ENCODE measurements at places on chromosomes 7 and 10. TPM values are rescaled to one million over a fixed set of nuclear protein-coding genes. Genes with fewer than 3 reads are reported as not detected.

DNA sequence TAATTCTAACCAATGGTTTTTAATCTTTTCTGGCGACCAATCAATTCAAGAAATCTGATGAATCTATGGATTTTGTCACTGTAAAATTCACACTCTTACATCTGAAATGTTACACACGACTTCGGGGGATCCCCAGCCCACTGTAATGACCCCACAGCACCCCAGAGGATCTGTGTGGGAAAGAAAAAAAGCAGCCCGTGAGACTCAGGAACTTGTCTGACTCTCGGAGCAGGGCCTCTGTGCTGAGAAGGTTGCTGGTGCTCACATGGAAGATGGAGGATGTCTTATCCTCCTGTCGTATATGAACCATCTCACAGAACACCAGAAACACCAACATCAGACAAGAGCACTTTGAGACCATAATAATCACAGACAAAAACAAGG is 228.4 kb upstream of the INHBA start:
- no peaks in the 10 kb centered on the region for H3K27me3 ChIP-seq
- H3K27ac ChIP-seq, result no peak overlapping the region
- DNase-seq, result no peak

DNA sequence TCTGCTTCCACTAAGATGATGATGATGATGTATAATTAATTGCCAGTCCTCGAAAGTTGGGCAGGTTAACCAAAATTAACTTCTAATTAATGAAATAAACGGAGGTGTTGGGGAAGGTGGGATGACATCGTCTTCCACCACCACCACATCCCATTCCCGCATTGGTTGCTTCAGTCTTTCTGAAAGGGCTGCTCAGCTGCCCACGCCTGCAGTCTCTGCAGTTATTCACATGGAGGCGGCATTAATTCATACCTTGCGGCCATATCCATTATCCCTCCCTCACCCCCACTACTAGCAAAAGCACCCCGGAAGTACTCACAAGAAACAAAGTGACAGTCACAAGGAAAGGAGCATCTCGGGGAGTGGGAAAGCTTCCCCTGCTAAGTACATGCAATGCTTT is 387.9 kb downstream of the DPP6 start:
- no peaks in the 10 kb centered on the region for H3K36me3 ChIP-seq
- H3K4me3 ChIP-seq, result no peak overlapping the region

DNA sequence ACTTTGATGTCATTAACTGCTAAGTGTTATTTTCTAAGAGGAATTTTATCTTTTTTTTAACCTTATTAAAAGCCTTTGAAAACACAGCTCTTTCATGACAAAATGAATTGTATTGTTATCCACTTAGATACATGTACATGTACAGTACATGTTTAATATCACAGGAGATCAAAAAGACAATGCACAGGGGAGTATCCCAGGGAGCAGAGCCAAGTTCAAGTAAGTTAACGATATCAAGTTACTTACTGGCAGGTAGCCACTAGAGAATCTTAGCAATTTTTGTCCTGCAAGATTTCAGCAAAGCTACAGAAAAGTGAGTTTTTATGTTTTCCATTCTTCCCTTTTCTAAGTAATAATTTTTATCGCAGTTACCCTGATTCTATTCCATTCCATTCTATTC is 33.9 kb upstream of the ARL4A start:
- no peak overlapping the region for H3K4me3 ChIP-seq
- H3K36me3 ChIP-seq, result no peaks in the 10 kb centered on the region
- H3K27me3 ChIP-seq, result no peaks in the 10 kb centered on the region
- H3K4me1 ChIP-seq, result no peaks in the 10 kb centered on the region
- no peak for DNase-seq

GRCh38 chr10:74542077-74542476 is 284.3 kb upstream of the KAT6B start:
- H3K36me3 ChIP-seq, result no peaks in the 10 kb centered on the region
- H3K27ac ChIP-seq, result no peak overlapping the region
- no peaks in the 10 kb centered on the region for H3K27me3 ChIP-seq
- no peak overlapping the region for H3K4me3 ChIP-seq
- DNase-seq, result no peak
- no peaks in the 10 kb centered on the region for H3K4me1 ChIP-seq

- peaks cover 51% of the 10 kb centered on the region for H3K4me1 ChIP-seq
- H3K27ac ChIP-seq, result peak overlapping the region; percentile 73
- H3K4me3 ChIP-seq, result no peak overlapping the region
These were observed 29.2 kb upstream of the GALNTL5 start for GRCh38 chr7:151927011-151927410.

GRCh38 chr10:92729886-92730285 is 40.1 kb downstream of the HHEX start:
- no peaks in the 10 kb centered on the region for H3K36me3 ChIP-seq
- no peaks in the 10 kb centered on the region for H3K4me1 ChIP-seq
- peak; percentile 3 for DNase-seq
- no peak overlapping the region for H3K4me3 ChIP-seq

GRCh38 chr7:41881331-41882130 is 178.6 kb upstream of the INHBA start:
- no peak overlapping the region for H3K4me3 ChIP-seq
- H3K27ac ChIP-seq, result peak overlapping the region; percentile 27
- H3K4me1 ChIP-seq, result no peaks in the 10 kb centered on the region
- H3K36me3 ChIP-seq, result no peaks in the 10 kb centered on the region

DNA sequence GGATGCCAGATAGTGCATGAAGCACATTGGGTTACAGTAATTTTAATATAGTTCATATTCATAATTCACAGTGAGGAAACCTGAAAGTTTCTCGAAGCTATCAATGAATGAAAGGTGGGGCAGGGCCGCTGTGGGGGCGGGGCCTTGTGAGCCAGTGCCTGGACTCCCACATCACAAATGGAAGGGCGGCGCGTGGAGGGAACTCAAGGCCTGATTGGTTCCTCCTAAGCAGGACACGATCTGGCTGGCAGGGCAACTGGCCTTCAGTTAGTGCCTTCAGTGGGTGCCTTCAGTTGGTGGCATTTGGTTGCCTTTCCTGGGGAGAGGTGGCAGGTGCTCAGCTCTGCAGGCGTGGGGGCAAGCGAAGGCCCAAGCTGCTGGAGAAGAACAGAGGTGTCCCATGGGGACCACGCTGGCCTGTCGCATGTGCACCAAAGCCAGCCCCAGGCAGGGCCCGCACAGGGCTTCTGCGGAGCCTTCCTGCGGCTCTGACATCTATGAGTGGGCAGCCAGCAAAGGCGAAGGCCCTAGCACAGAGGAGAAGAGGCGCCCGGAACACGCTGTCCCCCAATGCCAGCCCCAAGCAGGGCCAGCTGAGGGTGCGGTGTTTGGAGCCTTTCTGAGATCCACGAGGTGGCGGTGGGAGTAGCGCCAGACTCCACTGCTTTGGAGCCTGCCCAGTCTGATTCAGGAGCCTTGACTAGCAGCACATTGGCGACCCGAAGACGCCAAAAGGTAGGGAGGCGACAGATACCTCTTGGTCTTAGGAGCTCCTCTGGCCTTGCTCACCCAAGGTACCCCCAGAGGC is 118.0 kb upstream of the PDSS1 start:
- DNase-seq, result no peak
- no peaks in the 10 kb centered on the region for H3K4me1 ChIP-seq
- H3K27ac ChIP-seq, result no peak overlapping the region
- no peaks in the 10 kb centered on the region for H3K36me3 ChIP-seq

GRCh38 chr7:137360087-137360679 is 16.6 kb upstream of the PTN start:
- DNase-seq, result no peak
- no peaks in the 10 kb centered on the region for H3K27me3 ChIP-seq
- H3K4me1 ChIP-seq, result no peaks in the 10 kb centered on the region
- H3K27ac ChIP-seq, result no peak overlapping the region
- no peaks in the 10 kb centered on the region for H3K36me3 ChIP-seq
- H3K4me3 ChIP-seq, result no peak overlapping the region

GRCh38 chr7:134686786-134687185 is 40.1 kb downstream of the BPGM start:
- DNase-seq, result no peak
- H3K4me3 ChIP-seq, result no peak overlapping the region
- no peaks in the 10 kb centered on the region for H3K4me1 ChIP-seq
- no peaks in the 10 kb centered on the region for H3K36me3 ChIP-seq
- no peak overlapping the region for H3K27ac ChIP-seq
- no peaks in the 10 kb centered on the region for H3K27me3 ChIP-seq

- no peaks in the 10 kb centered on the region for H3K36me3 ChIP-seq
- H3K4me1 ChIP-seq, result no peaks in the 10 kb centered on the region
- H3K27me3 ChIP-seq, result no peaks in the 10 kb centered on the region
- H3K27ac ChIP-seq, result no peak overlapping the region
- H3K4me3 ChIP-seq, result no peak overlapping the region
These were observed 106.0 kb downstream of the CUBN start for GRCh38 chr10:17023386-17024298.

DNA sequence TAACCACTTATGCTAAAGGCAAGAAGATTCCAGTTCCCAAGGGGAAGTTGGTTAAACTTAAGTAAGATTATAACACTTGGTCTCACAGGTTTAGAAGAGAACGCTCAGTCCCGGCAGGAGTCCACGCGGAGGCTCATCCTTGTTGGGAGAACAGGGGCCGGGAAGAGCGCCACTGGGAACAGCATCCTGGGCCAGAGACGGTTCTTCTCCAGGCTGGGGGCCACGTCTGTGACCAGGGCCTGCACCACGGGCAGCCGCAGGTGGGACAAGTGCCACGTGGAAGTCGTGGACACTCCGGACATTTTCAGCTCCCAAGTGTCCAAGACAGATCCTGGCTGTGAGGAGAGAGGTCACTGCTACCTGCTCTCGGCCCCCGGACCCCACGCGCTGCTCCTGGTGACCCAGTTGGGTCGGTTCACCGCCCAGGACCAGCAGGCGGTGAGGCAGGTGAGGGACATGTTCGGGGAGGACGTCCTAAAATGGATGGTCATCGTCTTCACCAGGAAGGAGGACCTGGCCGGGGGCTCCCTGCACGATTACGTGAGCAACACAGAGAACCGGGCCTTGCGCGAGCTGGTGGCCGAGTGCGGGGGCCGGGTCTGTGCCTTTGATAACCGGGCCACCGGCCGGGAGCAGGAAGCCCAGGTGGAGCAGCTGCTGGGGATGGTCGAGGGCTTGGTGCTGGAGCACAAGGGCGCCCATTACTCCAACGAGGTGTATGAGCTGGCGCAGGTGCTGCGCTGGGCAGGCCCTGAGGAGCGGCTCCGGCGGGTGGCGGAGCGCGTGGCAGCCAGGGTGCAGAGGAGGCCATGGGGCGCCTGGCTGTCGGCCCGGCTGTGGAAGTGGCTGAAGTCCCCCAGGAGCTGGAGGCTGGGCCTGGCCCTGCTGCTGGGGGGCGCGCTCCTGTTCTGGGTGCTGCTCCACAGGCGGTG is 3.8 kb downstream of the GIMAP1 start:
- H3K27me3 ChIP-seq, result no peaks in the 10 kb centered on the region
- H3K4me3 ChIP-seq, result no peak overlapping the region
- no peaks in the 10 kb centered on the region for H3K36me3 ChIP-seq

DNA sequence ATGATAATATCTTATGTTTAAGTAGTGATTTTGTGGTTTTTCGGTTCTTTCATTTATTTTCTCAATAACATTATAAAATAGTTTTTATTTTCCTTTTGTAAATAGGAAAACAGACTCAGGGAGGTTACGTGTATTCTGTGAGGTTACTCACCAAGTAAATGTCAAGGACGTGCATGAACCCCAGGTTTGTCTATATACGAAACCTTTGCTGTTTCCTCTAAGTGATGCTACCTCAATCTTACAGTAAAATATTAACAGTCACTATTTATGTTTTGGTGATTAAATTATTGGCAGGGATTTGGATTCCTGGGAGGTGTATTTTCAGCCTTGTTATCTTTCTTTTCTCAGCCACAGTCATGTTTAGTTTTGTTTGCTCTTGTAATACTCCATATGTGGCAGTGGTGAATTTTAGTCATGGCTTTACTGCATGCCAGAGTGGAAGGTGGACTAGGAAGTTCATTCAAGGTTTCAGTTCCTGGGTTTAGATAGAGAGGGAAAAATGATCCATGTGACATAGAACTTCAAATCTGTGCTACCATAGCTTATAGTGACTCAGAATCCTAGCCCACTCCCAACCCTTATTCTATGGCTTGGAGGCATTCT is 139.9 kb downstream of the ARL4A start:
- H3K36me3 ChIP-seq, result no peaks in the 10 kb centered on the region
- DNase-seq, result no peak
- H3K4me1 ChIP-seq, result no peaks in the 10 kb centered on the region
- H3K27ac ChIP-seq, result no peak overlapping the region

DNA sequence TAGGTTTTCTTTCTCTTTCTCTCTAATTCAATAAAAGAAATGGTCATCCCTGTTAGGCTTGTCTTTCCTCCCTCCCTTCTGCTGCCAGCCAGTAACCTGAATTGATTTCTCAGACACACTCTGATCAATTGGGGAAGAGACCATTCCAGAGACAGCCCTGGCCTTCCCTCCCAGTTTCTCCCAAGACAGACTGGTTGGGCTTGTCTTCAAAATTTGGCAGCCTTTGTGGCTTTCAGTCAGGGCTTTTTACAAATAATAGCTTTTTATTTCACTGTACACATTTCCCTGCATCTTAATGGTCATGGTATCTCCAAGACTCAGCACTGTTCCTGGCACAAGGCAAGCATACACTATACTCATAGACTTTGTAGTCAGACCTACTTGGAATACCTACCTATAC is 33.9 kb downstream of the BCAP29 start:
- no peaks in the 10 kb centered on the region for H3K4me1 ChIP-seq
- H3K27me3 ChIP-seq, result no peaks in the 10 kb centered on the region
- DNase-seq, result no peak
- no peak overlapping the region for H3K4me3 ChIP-seq
- H3K27ac ChIP-seq, result no peak overlapping the region
- no peaks in the 10 kb centered on the region for H3K36me3 ChIP-seq

GRCh38 chr10:100993986-100994708 is 5.5 kb upstream of the LZTS2 start:
- DNase-seq, result no peak
- H3K36me3 ChIP-seq, result peaks cover 9% of the 10 kb centered on the region
- H3K27ac ChIP-seq, result no peak overlapping the region
- no peaks in the 10 kb centered on the region for H3K27me3 ChIP-seq
- H3K4me1 ChIP-seq, result no peaks in the 10 kb centered on the region
- no peak overlapping the region for H3K4me3 ChIP-seq

Gene CALHM1
- total RNA-seq, result not detected

Gene LANCL2
- total RNA-seq, result 8.9 TPM

Gene KCNIP2
- 1.0 TPM for total RNA-seq

Gene CPED1
- 45.8 TPM for total RNA-seq

Gene TEX36
- total RNA-seq, result not detected

Gene RPEL1
- total RNA-seq, result not detected

Gene NUTM2E
- not detected for total RNA-seq
